Vagina (tissue), 2 donors: ENCODE measurements at places on chromosomes 16 and 17.

DNA sequence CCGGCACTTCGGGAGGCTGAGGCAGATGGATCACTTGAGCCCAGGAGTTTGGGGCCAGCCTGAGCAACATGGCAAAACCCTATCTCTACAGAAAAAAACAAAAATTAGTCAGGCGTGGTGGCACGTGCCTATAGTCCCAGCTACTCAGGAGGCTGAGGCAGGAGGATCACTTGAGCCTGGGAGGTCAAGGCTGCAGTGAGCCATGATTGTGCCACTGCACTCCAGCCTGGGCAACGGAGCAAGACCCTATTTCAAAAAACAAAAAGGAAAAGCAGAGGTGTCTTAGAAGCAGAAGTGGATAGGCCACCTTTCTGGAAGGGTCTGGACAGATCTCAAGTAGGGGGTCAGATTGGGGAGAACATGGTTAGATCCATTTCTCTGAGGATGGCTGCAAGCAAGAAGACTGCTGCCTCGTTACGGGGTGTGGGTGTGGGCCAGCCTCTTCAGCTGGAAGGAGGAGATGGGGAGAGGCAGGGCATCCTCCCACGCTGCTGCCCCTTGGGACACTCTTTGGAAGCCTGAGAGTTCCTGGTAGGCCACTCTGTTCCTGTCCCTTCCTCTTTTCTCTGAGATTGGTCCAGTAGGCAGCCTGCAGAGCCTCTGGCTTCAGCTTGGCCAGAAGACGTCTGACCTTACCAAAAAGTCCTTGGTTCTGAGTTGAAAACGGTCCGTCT, 208.0 kb downstream of the MSI2 start:
- H3K36me3 ChIP-seq = no peaks in the 10 kb centered on the region
- H3K4me3 ChIP-seq = no peak overlapping the region
- no peak for DNase-seq
- H3K27me3 ChIP-seq = no peaks in the 10 kb centered on the region
- peaks cover 4% of the 10 kb centered on the region for H3K4me1 ChIP-seq

- no peaks in the 10 kb centered on the region for H3K36me3 ChIP-seq
- H3K27ac ChIP-seq = peak overlapping the region; percentile 8
- no peaks in the 10 kb centered on the region for H3K27me3 ChIP-seq
- H3K4me1 ChIP-seq = peaks cover 76% of the 10 kb centered on the region
- H3K4me3 ChIP-seq = no peak overlapping the region
Measured at GRCh38 chr17:19294443-19294842, 57.3 kb downstream of the EPN2 start.

DNA sequence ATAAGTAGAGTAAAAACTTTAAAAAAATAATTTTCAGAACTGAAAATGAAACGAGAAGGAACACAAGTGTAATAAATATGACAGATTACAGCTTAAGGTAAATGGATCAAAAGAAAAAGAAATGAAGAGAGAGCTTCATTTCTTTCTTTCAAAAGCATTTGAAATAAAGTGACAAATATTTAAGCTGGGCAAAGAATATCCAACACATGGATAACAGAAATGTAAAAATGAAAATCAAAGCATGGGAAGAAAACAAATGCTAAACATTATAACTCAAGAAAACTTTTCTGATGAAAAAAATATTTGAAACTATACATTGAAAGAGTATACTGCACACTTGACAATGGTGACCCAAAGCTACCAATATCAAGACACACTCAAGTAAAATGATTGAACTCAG, 143.6 kb upstream of the IRX5 start:
- no peaks in the 10 kb centered on the region for H3K27me3 ChIP-seq
- no peak for DNase-seq

DNA sequence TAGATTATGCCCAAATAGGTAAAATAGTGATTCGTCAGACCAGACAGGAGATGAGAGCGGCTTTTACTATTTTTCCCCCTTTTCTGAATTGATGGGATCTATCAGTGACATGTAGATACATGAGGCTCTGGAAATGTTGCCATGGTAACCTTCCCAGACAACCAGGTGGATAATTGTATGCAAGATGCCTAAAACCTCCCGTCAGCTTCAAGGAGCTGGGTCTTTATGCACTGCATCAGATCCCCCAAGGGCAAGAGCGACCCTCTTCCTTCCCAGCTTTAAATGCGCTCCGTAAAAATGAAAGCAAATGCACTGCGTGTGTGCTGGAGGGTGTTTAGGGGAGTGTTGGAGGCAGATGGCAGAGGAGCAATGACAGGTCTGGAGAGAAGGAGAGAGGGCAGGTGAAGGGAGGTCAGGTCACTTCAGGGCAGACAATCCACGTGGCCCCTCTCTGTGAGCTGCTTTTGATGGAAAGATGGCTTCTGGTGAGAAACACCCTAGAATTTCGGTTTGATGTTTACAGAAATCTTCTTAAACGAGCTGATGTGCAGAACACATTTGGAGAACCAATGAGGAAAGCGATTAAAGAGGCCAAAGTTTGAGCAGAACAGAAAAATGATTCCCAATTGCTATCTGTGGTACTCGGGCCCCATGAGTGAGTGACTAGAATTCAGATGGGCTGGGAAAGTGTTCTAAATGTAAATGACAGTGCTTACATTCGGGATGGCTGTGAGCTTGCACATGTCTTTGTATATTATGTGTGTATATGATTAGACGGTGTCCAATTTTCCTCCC, 461.7 kb upstream of the HSBP1 start:
- no peak overlapping the region for H3K4me3 ChIP-seq
- no peaks in the 10 kb centered on the region for H3K27me3 ChIP-seq
- no peaks in the 10 kb centered on the region for H3K36me3 ChIP-seq
- DNase-seq = no peak
- no peak overlapping the region for H3K27ac ChIP-seq
- no peaks in the 10 kb centered on the region for H3K4me1 ChIP-seq

- H3K27ac ChIP-seq = no peak overlapping the region
- no peak overlapping the region for H3K4me3 ChIP-seq
- peaks cover 26% of the 10 kb centered on the region for H3K4me1 ChIP-seq
- no peaks in the 10 kb centered on the region for H3K36me3 ChIP-seq
Measured at GRCh38 chr17:80786470-80786869, 205.2 kb upstream of the CHMP6 start.

DNA sequence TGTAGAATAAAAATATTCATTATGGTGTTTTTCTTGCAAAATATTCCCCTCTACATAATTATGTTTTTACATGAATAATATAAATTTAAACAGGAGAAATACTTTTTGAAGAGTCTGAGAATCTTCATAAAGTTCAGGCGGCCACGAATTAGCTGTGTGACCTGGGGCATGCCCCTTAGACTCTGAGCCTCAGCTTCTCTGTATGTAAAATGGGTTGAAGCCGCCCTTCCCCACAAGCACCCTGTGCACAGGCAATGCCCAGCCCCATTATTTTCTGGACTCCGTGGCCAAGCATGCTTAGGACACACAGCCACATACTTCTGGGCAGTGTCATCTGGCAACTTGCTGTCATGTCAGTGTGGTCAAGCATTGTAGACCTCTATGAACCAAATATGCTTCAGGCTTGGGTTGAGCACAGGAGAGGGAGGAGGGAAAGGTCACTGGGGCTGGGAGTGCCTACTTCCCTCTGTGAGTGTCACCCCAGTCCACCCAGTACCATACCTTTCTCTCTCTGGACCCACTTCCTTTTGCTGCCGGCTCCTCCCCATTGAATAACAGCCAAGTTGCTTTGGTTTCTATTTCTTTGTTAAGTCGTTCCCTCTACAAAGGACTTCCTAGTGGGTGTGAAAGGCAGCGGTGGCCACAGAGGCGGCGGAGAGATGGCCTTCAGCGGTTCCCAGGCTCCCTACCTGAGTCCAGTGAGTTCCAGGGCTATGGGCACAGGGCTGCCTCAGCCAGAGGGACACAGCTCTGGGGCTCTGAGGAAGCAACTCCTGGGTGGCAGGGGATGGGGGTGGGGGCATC, at the start of gene LGALS9:
Gene LGALS9, plus strand, starts transcription at position 582 of the 804 bp plus-strand sequence. Its CDS starts 78 bp downstream, at position 660.
- H3K27me3 ChIP-seq = no peaks in the 10 kb centered on the region
- H3K4me1 ChIP-seq = peaks cover 37% of the 10 kb centered on the region
- no peaks in the 10 kb centered on the region for H3K36me3 ChIP-seq
- H3K27ac ChIP-seq = peak within 1 kb of the TSS; percentile 82
- DNase-seq = no peak

DNA sequence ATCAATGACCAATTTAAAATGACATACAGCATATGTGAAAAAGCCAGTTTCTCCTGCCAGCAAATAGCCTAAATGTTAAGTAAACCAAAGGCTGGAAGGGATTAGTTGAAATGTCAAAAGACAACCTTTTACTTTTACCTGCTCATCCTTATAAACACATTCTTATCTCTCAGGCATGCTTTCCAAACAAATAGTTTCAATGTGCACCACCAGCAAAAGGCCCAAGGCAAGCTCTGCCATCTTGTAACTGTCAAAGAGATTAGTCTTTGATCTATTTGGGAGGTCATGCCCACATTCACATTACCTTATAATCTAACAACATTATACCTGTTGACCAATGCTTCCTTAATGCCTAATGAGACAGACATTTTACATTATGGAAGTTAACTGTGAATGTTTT, 132.2 kb upstream of the NACA2 start:
- H3K4me1 ChIP-seq = no peaks in the 10 kb centered on the region
- DNase-seq = no peak
- H3K27me3 ChIP-seq = no peaks in the 10 kb centered on the region
- no peak overlapping the region for H3K4me3 ChIP-seq
- H3K27ac ChIP-seq = no peak overlapping the region

GRCh38 chr17:8447799-8448198, 12.1 kb downstream of the NDEL1 start:
- H3K4me1 ChIP-seq = peaks cover 17% of the 10 kb centered on the region
- no peak overlapping the region for H3K27ac ChIP-seq
- H3K27me3 ChIP-seq = no peaks in the 10 kb centered on the region
- peaks cover 60% of the 10 kb centered on the region for H3K36me3 ChIP-seq

- H3K27ac ChIP-seq = peak overlapping the region; percentile 85
- H3K4me3 ChIP-seq = no peak overlapping the region
- H3K27me3 ChIP-seq = no peaks in the 10 kb centered on the region
- DNase-seq = no peak
- H3K36me3 ChIP-seq = no peaks in the 10 kb centered on the region
Measured at GRCh38 chr17:45231481-45232116, 9.9 kb downstream of the FMNL1 start.

GRCh38 chr17:33873201-33873617, 381.9 kb upstream of the CCL2 start:
- no peak overlapping the region for H3K4me3 ChIP-seq
- no peaks in the 10 kb centered on the region for H3K27me3 ChIP-seq
- no peak overlapping the region for H3K27ac ChIP-seq
- no peaks in the 10 kb centered on the region for H3K4me1 ChIP-seq
- DNase-seq = no peak

GRCh38 chr17:45900136-45900535, 5.8 kb downstream of the MAPT start:
- H3K27me3 ChIP-seq = no peaks in the 10 kb centered on the region
- no peak overlapping the region for H3K27ac ChIP-seq
- no peaks in the 10 kb centered on the region for H3K36me3 ChIP-seq
- H3K4me3 ChIP-seq = no peak overlapping the region

- H3K27me3 ChIP-seq = no peaks in the 10 kb centered on the region
- H3K4me3 ChIP-seq = no peak overlapping the region
- H3K27ac ChIP-seq = no peak overlapping the region
- no peaks in the 10 kb centered on the region for H3K36me3 ChIP-seq
- DNase-seq = no peak
Measured at GRCh38 chr16:6023449-6023848, 925.9 kb upstream of the EEF2KMT start.

GRCh38 chr17:8155231-8155995, 3.2 kb upstream of the PER1 start:
- peak overlapping the region; percentile 98 for H3K4me3 ChIP-seq
- H3K36me3 ChIP-seq = peaks cover 8% of the 10 kb centered on the region
- peak overlapping the region; percentile 100 for H3K27ac ChIP-seq
- no peaks in the 10 kb centered on the region for H3K27me3 ChIP-seq
- no peak for DNase-seq

DNA sequence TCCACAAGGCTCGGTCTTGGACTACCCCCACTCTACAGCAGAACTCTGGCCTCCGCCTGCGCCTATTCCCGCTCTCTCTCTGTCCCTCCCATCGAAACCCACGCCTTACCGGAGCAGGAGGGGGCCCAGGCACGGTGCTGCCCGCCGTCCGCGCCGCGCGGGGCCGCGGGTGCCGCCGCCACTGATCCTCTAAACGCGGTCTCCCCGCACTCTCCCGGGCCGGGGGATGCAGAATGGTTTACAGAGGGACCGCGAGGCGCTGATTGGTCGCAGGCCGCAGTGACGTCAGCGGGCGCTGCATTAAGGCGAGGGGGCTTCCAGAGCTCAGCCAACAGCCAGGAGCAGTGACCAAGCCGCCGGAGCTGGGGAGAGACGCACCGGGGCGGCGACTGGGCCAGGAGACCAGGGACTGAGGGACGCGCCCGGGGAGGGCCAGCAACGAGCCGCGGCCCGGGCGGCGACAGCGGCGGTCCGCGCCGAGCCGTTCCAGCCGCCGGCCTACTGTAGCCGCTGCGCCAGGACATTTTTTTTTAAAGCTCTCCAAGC, 747 bp upstream of the LHX1 start:
- no peaks in the 10 kb centered on the region for H3K36me3 ChIP-seq
- no peak overlapping the region for H3K4me3 ChIP-seq
- peaks cover 65% of the 10 kb centered on the region for H3K27me3 ChIP-seq
- no peak for DNase-seq
- H3K27ac ChIP-seq = no peak overlapping the region
- peaks cover 73% of the 10 kb centered on the region for H3K4me1 ChIP-seq

DNA sequence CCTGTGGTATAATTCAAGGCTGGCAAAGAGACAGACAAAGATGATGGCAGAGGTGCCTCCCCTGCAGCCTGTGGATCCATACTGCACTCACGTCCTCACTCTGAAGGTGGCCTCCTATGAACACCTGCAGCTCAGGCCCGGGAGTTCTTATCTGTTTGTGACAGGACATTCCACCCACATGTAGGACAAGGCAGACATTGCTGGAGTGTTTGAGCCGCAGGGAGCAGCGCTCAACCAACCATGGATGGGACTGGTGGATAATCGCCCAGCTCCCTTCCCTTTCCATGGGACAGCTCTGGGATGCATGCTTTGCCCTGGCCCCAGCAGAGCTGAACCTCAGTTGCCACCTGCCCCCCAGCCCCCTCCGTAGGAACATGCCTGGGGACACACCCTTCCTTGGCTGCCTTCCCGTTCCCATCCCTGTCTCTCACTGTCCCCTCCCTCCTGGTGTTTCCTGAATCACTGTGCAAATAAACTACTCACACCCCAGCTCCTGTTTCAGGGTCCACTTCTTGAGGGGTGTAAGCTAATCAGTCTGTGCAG, 22.2 kb downstream of the ITPRIPL2 start:
- no peak for DNase-seq
- no peak overlapping the region for H3K4me3 ChIP-seq
- H3K27me3 ChIP-seq = no peaks in the 10 kb centered on the region
- H3K4me1 ChIP-seq = peaks cover 67% of the 10 kb centered on the region
- peak overlapping the region; percentile 63 for H3K27ac ChIP-seq
- no peaks in the 10 kb centered on the region for H3K36me3 ChIP-seq
